ENCODE measurements at places on chromosomes 5 and 9. TPM values are rescaled to one million over a fixed set of nuclear protein-coding genes. Genes with fewer than 3 reads are reported as not detected.
A peak's percentile ranks its signal among the peaks of the same experiment; 100 is the strongest.

Gene FCN1
- polyA plus RNA-seq: 149 TPM

Gene PCDHB5
- polyA plus RNA-seq: 0.65 TPM

Gene ATP10B
- polyA plus RNA-seq: 0.08 TPM

Gene GABRB2
- 0.31 TPM for polyA plus RNA-seq

Gene SPAG8
- 5.8 TPM for polyA plus RNA-seq

Gene PCDHGB3
- 0.24 TPM for polyA plus RNA-seq

Gene SPINK7
- polyA plus RNA-seq: not detected

Gene AJM1
- polyA plus RNA-seq: 1.3 TPM

DNA sequence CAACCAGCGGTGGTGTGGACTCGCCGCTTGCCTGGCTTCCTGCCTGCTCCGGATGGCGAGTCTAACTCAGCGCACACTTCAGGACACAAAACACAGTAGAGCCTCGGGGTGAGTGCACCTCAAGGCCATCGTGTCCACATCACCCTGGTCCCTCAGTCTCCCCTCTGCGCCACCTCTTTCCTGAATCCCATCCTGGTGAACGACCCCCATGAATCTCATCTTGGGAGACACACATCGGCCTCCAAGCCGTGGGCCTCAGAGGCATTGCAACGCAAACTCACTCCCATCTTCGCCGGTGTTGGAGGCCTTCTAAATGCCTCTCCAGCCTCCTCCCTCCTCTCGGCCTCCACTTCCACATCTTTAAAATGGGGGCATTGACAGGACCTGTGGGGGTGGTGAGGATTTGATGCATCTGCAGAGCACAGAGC lies 124.3 kb downstream of the COL23A1 start:
- DNase-seq: no peak

DNA sequence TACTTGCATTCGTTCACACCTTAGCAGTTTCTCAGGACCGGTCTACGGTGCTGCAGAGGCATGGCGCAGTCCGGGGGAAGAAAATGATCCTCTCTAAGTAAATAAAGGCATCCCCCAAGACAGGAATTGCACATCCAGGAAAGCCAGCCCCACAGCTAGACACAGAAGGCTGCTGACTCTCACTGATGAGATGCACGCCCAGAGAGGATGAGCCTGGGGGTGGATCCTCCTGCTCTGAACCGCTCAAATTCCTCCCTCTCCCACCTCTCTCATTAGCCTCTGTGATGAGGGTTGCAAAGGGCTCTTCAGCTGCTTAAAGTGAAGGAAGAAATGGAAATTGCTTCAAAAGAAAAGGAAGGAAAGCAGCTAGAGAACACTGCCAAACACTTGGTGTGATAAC lies 132.4 kb downstream of the TTLL11 start:
- DNase-seq: no peak

GRCh38 chr5:116530276-116530675 lies 44.3 kb downstream of the SEMA6A start:
- DNase-seq: no peak

DNA sequence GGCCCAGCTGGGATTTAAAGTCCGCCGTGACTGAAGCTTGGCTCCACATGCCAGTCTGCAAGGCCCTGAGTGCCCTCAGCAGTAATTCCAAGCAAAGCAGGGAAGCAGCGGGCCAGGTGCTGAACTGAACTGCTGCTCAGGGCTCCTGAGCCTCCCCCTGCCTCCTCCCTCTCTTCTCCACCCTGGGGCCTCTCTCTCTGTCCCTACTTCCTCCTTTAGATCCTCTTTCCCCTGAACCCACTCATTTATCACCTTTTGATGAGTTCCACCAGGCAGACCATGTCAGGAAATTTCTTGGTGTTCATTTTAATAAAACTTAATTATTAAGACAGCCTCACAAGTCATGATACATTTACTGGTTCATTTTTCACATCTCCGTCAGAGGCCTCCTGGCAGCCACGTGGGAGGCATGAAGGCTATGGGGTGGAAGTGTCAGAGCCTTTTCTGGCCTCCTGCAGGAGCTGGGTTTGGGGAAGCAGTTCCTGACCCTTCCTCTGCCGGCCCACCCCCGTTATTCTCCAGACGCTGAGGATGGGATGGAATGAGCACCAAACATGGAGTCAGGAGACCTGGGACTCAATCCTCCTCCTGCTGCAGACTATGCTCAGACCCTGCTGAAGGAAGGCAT lies 32.2 kb upstream of the KCNIP1 start:
- no peak for DNase-seq

GRCh38 chr9:75085640-75086039 lies 2.3 kb downstream of the NMRK1 start:
- no peak for DNase-seq

- no peak for DNase-seq
Observed at GRCh38 chr9:130720762-130721161, 27.2 kb downstream of the EXOSC2 start.

- no peak for DNase-seq
Observed at GRCh38 chr5:67942421-67942820, 273.1 kb upstream of the PIK3R1 start.

- DNase-seq: no peak
Observed at GRCh38 chr5:142820447-142820846, 50.3 kb downstream of the ARHGAP26 start.

- no peak for DNase-seq
Observed at GRCh38 chr9:126386088-126386487, 59.5 kb downstream of the MVB12B start.

DNA sequence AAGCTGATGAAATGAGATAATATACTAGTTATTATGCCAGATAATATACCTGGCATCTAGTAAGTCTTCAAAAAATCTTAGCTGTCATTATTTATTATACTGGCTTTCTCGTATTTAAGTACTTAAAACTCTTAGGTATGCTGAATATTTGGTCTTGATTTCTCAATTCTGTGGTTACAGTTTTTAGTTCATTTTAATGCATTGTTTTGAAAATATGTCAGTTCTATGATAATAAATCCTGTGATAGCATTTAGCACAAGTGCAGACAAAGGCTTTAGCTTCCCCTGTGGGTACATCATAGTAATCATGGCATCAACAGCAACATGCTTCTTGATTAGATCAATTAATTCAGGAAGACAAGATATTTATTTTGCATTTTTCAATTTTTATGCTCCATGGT lies 133.0 kb downstream of the SMC2 start:
- no peak for DNase-seq

DNA sequence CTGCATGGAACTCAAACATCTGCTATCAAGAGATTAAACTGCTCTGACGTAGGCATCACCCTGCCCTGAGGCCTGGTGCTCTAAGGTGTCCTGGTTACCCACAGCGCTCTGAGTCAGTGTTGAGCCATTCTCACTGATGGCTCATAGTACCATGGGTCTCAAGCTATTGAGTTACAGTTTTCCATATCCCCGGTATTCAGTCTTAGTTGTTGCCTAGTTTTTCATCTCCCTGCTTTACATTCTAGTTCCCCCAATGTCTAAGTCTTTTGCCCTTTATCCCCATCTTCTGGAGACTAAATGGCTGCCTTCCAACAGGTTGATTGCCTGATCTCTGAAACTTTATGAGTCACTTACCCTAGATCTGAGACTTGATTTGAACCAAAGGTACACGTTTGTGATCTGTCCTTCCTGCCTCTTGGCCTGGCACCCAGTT lies 161.2 kb upstream of the PTGER4 start:
- no peak for DNase-seq

DNA sequence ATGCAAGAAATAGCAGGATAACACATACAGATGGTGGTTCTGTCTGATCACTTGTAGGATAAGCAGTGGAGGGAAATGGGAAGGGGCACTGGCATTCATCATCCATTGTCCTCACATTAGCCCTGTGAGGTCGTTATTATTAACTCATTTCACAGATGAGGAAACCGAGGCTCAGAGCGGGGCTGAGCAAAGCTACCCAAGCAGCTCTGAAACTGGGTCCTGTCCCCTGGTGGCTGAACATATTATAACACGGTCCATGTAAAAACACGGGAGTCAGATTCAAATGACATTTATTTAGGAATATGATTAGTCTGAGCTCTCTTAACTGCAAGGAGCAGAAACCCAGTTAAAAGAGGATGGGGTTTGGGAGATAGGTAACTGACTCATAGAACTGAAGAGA lies 43.1 kb downstream of the HRH2 start:
- no peak for DNase-seq

DNA sequence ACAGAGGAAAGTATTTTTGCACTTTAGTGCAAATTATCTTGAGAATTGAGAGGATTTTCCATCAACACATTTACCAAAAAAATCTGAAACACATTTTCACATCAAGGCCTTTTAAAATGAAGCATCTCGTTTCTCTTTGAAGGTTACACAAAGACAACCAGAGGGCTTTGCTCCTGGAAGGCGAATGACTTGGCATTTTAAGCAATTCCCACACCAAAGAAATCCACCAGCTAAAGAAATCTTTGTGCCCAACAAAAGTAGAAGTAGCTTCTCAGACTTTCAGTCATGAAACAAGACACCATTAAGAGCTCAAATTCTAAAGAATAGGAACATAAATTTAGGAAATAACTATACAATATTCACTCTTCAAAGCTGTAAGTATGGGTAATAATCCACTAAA lies 59.9 kb downstream of the HABP4 start:
- no peak for DNase-seq

DNA sequence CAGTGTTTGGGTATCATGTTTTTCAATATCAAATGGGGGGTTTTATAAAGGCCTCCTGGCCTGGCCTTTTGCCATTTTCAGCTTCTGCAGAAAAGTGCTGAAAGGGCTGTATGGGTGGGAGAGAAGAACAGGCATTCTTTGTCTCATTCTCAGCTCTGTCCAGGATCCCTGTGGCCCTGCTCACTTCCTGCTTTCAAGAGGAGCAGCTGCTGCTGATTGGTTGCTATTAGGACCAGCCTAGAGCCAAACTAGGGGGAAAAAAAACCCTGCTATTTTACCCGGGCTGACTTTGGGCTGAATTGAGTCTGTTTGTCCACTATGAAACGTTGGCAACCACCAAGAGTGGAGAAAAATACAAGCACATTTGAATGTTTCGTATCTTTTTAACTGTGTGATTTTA lies 117.1 kb downstream of the CMYA5 start:
- DNase-seq: peak; percentile 37

GRCh38 chr5:157236423-157236822 lies 29.5 kb upstream of the CYFIP2 start:
- DNase-seq: no peak

- no peak for DNase-seq
Observed at GRCh38 chr9:75826314-75826713, 64.2 kb upstream of the PCSK5 start.

DNA sequence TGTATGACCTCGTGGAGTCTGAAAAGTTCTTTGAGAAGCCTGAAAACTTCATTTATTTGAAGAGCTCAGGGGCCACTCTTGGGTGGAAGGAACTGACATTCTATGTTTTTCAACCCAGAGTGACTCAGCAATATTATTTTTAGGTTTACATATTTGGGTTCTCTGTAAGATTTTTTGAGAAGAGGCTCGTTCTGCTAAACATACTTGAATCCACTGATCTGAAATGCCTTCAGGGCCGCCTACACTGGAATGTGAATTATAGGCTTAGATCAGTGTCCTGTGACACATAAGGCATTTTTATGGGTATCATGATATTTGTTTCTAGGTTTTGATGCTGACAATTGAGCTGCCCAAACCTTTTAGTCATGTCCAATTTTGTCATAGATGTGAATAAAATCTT lies 86.2 kb downstream of the PSAT1 start:
- DNase-seq: no peak

Data from lung (tissue), 17 donors.